ENCODE measurements at places on chromosomes 2 and 18.

- no peak for DNase-seq
Measured at GRCh38 chr2:12487253-12488004, 229.3 kb upstream of the TRIB2 start.

DNA sequence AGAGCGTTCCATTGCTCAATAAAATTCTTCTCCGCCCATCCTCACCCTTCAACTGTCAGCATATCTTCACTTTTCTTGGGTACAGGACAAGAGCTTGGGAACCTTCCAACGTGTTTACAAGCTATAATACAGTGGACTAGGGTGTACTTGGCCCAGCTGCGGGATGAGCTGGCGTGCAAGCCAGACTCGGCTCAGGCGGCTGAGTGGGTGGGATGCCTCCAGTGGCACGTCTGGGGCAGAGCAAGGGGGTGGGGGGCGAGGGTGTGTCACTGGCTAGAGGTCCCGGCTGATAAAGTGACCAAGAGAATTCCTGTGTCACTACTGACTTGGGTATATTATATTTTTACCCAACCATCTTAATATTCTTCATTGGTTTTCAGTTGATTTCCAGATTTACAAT is 179.7 kb downstream of the EVA1A start:
- no peak for DNase-seq

GRCh38 chr2:32498306-32498705 is 129.5 kb upstream of the TTC27 start:
- no peak for DNase-seq

- DNase-seq = no peak
Measured at GRCh38 chr2:150475479-150476250, 11.8 kb downstream of the RND3 start.

GRCh38 chr2:215536510-215536909 is 100.6 kb upstream of the FN1 start:
- DNase-seq = no peak

GRCh38 chr18:11309172-11309571 is 159.8 kb upstream of the PIEZO2 start:
- no peak for DNase-seq

GRCh38 chr2:170024721-170025120 is 153.2 kb upstream of the MYO3B start:
- no peak for DNase-seq

DNA sequence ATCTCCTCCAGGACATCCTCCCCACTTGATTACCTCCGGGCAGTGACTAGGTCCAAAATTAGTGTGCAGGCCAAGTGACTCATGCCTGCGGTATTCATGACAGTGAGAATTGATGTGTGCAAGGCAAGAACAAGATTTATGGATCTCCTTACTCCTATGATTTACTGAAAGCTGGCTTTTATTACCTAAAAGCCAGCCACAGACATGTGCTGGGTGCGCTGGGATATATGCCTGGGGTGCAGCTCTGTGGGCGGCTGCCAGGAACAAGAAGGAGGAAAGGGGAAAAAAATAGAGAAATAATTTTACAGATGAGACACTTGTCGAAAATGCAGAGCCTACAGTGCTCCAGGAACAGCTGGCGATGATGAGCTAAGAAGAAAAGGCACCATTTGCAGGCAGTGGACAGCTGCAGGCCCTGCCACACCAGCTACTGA is 359.3 kb downstream of the CMPK2 start:
- no peak for DNase-seq

DNA sequence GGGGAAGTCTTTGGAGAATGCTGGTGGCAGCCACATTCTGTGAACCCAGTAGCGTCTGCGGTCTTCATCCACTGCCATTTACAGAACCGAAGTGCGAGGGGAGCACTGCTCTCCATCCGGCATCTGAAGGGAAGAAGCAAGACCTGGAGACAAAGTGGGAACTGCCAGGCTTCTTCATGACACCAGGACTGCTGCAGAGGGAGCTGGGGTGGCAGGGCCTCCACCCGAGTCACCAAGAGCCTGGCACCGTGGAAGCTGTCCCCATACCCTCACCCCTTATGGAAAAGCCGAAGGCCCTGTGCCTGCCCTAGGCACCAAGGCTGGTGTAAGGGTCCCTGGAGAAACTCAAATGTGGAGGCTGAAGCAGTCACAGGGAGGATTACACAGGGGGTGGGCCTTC is 79.8 kb downstream of the CIB4 start:
- no peak for DNase-seq

DNA sequence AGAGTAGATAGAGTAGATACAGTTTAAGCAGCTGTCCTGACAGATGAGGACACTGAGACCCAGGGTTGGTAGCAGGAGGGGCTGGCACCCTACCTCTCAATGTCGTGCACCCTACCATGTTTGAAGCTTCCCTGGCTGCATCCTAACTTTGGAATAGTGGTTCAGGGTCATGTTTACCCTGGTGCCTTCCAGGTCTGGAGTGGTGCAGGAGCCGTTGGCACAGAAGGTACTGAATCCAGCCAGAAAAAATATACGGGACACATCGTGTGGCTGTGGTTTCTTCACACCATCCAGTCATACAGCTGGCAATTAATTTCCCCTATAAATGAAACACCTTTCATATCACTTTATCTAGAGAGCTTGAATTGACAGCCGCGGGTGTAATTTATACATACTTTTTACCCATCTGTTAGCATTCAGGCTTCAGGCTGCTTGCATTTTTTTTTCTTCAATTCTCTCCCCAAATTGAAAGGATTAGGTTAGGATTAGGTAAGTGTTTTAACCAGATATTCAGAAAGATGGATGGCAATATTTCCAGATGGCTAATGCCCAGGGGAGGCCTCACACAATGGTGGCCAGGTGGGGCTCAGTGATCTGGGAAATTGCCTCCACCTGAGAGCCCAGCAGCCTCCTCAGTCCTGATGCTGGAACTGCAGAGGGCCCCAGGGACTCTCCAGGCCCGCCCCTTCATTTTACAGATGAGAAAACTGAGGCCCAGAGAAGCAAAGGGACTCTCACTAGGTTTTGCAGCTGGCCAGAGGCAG is 127.0 kb downstream of the CELF4 start:
- DNase-seq = no peak

DNA sequence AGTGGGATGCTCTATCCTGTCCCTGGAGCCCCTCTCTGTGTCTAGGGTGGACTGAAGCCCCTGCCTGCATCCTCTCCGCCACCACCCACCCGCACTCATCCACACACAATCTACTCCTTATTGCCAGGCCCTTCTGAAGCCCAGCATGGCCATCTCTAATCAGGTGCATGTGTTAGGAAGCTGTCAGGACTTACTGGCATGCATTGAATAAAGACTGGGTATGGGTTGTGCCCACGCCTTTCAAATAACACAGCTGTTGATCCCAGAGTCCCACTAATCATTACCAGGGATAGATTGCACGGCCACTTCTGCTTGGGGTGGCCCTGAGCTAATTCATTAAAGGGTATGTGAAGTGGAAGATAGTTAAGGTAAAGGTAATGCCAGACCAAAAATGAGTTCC is 88.4 kb downstream of the CABLES1 start:
- DNase-seq = no peak

GRCh38 chr18:71784777-71785176 is 759.4 kb downstream of the CBLN2 start:
- peak; percentile 12 for DNase-seq

GRCh38 chr2:215140166-215140707 is 1.8 kb upstream of the ABCA12 start:
- no peak for DNase-seq

DNA sequence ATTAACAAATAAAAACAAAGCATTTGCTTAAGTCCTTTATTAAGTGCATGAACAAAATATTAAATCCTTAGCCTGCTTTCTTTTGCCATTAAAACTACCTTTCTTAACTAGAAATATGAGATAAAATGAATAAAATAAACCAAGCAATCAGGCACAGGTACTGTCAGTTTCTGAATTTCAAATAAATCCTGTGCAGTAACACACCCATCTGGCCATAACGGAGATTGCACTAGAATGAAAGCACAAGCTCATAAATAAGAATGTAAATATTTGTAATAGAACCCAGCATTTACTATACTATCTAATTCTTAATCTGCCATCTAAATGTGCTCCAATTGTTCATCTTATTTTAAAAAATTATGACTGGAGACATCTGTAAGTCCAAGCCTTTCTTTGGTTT is 31.9 kb downstream of the PRKRA start:
- peak; percentile 20 for DNase-seq

DNA sequence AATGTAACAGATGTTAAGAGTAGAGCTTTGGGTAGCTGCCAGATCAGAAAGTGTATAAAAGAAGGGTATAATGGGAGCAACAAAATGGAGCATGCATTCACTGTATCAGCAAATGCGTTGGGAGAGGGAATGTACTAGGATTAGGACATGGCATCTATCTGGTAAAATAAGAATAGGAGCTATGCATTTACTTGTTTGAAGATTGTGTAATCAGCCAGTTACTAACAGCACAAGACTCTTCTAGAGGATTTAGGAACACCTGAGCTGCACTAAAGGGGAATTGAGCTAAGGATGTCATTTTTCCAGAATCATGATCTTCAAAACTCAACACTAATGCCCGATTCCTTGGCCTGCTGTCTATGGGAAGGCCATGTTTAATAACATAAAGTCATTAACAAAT is 394.2 kb upstream of the TNP1 start:
- no peak for DNase-seq

- DNase-seq = no peak
Measured at GRCh38 chr2:98464772-98465310, 20.2 kb downstream of the INPP4A start.

DNA sequence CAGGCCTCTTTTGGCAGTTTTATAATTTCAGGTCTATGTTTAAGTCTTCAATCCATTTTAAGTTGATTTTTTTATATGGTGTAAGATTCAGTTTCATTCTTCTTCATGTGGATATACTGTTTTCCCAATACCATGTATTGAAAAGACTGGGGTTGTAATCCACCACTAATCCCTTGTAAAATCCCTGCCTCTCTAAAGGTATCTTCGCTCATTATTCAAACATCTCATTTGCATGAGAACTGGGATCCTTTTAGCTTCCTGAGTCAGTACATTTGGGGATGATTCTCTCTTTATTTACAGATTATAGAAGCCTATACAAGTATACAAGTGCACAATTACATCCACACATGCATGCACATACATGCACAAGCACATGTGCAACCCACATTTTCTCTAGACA is 25.3 kb downstream of the DHRS9 start:
- no peak for DNase-seq

Data from cerebellar cortex (tissue), 1 donor.